ENCODE measurements at places on chromosomes 16 and 17.

DNA sequence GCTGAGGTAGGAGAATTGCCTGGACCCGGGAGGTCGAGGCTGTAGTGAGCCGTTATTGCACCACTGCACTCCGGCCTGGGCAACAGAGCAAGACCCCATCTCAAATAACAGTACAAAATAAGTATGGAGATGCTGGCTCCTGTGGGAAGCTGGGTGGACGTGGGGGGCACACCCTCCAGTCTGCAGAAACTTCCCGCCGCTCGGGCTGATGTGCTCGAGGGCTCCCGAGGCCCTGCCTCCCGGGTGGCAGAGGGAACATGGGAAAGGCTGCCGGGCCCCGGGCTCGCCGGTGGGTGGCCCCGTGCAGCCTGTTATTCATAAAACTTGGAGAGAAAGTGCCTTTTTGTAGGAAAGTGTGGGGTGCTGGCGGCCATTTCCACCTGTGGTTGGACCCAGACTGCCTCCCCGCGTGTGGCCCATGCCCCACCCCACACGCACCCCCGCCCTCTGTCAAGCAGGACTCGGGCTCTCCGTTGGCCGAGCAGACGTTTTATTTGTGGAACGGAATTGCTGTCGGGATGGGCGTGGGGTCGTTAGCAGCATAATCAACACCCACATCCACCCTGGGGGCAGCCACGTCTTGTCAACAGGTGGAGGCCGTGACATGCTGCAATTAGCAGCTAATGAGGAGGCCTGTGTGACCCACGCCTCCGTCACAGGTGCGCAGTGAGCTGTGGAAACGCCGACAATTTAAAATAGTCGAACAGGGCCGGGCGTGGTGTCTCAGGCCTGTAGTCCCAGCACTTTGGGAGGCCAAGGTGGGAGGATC is 7.4 kb upstream of the CIAO3 start:
- no peak for DNase-seq

GRCh38 chr17:55641676-55642081 is 81.0 kb downstream of the TMEM100 start:
- peak; percentile 9 for DNase-seq

GRCh38 chr17:28741358-28742349 is 2.2 kb upstream of the TRAF4 start:
- no peak for DNase-seq

GRCh38 chr17:61040666-61041065 is 359.0 kb upstream of the TBX2 start:
- DNase-seq: no peak

DNA sequence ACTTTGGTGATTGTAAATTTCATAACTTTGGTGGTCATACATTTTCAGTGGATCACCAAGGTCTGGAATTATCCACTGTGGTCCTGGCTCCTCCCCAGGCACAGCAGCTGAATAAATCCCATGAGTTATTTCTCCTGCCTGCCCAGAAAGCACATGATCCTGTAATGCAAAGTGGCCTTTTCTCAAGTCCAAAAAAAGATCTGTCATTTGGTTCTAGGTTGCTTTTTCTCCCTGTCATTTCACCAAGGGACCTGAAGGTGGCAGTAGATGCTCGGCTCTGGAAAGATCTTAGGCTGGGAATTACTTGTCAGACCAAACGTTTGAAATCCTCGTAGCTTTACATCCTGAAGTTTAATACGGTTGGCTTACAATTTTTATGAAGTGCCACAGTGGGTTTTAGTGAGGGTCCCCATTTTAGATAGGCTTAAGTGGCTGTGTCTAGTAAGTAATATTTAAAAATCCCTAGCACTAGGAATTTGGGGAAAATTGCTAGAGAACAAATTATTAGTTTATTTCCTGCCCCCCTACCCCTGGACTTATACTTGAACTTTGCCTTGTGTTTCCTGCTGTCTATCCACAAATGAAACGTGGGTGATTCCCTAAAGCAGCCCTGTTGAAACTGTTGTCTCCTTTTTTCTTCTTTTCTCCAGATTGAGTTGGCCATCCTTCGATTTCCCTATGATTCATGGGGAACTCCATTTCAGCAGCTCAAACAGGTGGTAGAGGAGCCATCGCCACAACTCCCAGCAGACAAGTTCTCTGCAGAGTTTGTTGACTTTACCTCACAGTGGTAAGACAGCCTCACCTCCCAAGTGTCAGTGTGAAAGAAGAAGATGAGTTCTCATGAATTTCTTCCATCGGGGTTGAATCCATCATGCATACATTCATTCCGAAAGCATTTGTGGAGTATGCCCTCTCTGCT is 111.7 kb downstream of the MAP2K6 start:
- peak; percentile 15 for DNase-seq

GRCh38 chr17:11742886-11743285 is 144.6 kb downstream of the DNAH9 start:
- no peak for DNase-seq

- peak; percentile 64 for DNase-seq
Measured at GRCh38 chr17:2215616-2216364, 87.8 kb downstream of the SMG6 start.

DNA sequence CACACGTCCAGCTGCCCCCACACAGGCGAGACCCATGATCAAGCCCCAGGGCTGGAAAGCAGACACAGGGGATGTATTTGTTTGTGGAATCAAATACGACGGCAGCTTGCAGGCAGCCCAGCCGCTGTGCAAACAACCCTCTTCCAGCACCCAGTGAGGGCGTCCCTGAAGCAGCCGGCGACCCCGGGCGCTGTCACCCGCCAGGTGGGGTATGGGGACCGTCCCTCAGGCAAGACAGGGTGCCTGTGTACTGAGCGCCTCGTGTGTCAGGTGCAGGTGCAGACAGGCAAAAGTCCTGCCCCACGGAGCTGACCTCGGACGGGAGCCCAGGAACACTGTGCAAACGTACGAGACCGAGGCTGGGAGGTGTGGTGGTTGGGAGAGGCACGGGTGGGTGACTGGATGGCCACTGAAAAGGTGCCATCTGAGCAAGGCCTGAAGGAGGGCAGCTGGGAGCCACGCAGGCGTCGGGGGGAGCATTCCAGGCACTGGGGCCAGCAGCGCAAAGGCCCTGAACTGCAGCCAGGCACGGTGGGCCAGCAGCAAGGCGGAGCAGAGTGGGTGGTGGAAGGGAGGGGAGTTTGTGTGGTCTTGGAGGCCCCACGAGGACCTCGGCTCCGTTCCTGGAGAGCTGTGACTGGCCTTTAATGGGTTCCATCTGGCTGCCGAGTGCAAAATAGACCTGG is 48.5 kb downstream of the CBFA2T3 start:
- peak; percentile 10 for DNase-seq

GRCh38 chr16:85216522-85217375 is 104.5 kb upstream of the CIBAR2 start:
- no peak for DNase-seq

DNA sequence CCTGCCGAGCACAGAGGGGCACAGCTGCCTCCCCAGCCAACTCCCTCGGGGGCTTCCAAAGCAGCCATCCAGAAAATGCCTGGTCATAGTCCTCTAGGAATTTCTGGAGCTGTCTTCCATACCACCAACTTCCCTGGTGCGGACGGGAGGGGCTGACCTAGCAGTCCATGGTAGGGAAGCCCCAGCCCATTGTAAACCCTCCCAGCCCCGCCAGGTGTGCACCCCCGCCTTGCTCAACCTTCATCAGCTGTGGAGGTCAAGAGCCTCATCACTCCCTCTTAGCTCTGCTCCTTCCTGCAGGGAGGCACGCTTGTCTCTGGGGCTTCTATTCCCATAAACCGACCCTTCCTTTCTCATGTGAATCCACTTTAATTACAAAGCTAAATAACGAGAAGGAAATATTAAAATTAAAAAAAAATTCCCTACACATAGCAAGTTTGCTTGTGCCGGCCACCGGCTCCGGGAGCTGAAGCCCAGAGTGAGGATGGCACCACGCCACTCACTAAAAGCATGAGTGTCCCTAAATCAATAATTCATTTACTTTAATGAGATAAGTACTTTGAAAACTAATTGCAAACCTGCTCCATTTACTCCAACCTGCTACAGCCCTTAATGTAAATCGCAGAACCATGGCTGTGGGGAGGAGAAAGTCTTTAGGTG is 181.4 kb downstream of the ENGASE start:
- no peak for DNase-seq

DNA sequence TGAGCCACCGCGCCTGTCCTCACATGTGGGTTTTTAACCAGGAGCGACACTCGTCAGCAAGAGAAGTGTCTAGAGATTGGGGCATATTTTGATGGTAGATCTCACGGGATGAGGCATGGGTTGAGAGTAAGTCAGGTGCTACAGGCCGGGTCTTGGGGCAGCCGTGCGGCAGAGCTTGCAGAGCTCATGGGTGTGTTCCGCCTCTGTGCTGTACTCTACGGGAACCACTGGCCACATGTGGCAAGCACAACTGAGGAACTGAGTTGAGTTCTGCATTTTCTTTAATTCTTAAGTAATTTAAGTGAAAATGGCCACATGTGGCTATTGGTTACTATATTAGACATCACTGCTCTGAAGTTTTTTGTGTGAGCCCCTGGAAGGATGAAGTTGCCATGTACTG is 9.6 kb downstream of the CLUAP1 start:
- DNase-seq: no peak

- DNase-seq: peak; percentile 79
Measured at GRCh38 chr17:78289802-78290363, 58.5 kb downstream of the TMEM235 start.

DNA sequence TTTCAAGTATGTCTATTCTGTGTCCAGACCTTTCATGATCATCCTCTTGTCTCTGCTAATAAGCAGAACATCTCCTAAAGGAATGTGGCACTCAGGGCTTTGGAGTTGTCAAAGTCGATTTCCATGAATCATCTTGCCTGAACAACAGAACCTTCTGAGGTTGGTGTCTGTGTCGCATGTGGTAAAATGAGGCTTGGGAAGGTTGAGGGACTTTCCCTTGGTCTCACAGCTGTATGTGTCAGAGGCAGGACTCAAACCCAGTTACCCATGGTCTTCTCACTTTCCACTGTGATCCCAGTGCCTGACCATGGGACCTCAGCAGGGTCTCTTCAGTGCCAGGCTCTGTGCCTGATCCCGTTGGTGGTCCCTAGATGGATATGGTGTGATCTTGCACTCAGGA is 4.2 kb upstream of the GPRC5B start:
- DNase-seq: no peak

DNA sequence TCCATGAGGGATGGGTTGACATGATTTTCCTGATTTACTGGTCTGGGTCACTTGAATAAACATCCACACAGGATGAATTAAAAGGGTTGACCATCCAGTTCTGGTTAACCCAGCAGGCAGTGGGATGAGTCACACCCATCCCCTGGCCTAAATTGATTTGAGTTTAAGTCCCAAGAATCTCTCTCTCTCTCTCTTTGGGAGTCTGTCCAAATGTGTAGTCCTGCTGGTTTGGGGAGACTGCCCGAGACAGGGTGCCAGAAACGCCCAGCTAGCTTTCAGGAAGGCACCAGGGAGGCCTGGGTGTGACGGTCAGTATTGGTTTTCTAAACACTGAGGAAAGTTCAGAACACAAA is 38.8 kb downstream of the SCPEP1 start:
- DNase-seq: no peak

- DNase-seq: no peak
Measured at GRCh38 chr17:63317166-63317840, 128.8 kb downstream of the CYB561 start.

GRCh38 chr17:71301063-71301462 is 819.8 kb upstream of the SOX9 start:
- DNase-seq: no peak

GRCh38 chr16:30184096-30184890 is 891 bp downstream of the CORO1A start:
- peak; percentile 79 for DNase-seq

- no peak for DNase-seq
Measured at GRCh38 chr17:79207960-79208359, 133.3 kb downstream of the ENGASE start.

DNA sequence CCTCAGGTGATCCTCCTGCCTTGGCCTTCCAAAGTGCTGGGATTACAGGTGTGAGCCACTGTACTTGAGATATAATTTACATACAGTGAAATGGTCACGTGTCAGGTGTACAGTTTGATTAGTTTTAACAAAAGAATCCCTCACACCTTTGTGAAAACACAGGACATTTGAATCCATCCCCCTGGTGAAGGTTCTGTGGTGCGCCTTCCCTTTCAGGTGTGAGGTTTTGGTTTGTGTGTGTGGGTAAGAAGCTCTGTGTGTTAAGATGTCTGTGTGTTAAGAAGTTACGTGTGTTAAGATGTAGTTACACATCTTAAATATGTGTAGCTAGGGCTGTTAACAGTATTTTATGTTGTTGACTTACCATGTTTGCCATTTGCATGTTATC is 4.4 kb downstream of the SEC14L1 start:
- DNase-seq: no peak

Measured in CD8-positive, alpha-beta T cell (primary cell).